ENCODE measurements at places on chromosomes 2 and 18.

GRCh38 chr2:145058457-145058856 lies 538.5 kb upstream of the ZEB2 start:
- no peak for DNase-seq

DNA sequence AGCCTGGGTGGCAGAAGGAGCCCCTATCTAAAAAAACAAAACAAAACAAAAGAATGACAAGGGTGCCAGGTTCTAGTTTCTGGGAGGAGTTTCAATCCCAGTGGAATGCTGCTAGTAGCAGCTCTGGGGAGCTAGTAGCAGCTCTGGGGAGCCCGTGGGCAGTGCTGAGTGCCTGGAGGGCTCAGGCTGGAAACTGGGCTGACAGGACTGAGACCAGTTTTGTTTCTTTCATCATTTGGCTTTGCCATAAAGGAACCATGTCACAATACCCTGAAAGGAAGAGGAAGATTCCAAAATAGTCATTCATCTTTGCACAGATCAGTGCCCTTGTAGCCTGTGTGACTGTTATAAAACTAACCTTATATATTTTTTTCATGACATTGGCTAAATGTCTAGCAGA lies 10.6 kb downstream of the MFSD6 start:
- no peak for DNase-seq

- DNase-seq, result no peak
These were observed 211.0 kb downstream of the SP3 start for GRCh38 chr2:173754165-173754564.

DNA sequence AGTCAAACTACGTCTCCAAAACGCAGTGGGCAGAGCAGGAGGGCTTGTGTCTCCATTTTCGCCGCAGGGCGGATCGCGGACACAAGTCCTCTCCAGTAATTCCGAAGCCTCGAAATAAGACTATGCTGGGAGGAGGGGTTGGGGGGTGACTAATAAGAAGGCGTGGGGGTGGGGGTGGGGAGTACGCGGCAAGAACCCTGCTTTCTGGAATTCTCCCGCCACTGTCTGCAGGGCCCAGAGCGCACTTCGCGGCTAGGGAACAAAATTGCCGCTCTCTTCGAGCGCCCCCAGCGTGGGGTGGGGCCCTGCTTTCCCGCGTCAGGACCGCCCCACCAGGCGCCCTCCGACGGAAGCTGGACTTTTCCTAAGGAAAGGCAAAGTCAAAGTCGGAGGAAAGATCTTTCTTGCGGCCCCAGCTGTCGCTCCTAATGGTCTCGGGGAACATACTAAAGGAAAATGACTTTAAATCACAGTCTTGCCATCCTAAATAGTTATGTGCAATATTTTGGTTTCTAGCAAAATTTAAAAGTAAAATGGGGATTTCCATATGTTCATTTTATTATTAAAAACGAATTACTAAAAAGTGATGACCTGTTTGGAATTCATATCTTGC lies 11.9 kb downstream of the NR4A2 start:
- no peak for DNase-seq

DNA sequence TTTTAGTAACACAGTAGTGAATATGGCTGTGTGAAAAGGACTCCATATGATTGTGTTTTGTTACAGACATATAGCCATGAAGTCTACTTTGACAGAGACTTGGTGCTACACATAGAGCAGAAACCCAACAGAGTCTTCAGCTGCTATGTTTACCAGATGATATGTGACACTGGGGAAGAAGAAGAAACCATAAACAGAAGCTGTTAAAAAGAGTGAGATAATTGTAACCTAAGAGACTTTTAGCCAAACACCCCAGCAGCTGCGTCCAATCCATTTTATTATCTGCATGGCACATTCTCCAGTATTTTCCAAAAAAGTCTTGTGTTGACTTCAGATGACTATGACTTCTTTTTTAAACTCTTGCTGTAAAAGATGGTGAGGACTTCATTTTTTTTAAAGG lies 41.4 kb upstream of the CYBRD1 start:
- DNase-seq, result no peak

DNA sequence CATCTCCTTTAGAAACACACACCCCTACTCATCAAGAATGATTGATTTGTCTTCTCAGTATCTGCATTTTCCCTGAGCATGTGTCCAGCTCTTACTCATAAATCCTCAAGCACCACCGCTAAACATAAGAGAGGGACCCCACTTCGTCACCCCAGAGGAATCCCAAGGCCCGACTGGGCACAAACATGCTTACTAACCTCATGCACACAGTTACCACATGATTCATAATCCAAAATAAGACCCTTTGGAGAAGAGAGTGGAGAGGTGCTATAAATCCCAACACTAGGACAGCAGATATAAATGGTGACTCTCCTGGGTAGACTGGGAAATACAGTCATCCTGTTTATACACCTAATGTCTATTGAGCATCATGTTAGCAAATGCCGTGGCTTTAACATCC lies 843.2 kb upstream of the ID2 start:
- DNase-seq, result no peak

- DNase-seq, result no peak
These were observed 27.0 kb upstream of the INO80D start for GRCh38 chr2:206112846-206113547.

DNA sequence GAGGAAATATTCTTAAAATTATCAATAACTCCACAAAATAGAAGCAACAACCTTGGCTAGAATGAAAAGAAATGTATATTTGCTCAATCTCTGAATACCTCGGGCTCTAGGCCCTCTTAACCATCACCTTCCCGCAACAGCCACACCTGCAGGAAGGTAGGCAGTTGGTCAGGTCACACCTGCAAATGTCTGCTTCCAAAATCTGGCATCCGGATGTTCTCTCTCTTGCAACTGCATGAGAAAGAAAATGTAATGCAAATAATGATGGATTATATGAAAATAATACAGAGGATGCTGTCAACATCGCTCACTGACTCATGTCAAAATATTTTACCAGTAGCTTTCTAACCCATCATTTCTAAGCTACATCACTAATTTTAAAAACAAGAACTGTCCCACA lies 148.3 kb downstream of the SATB2 start:
- no peak for DNase-seq

GRCh38 chr2:130918393-130918792 lies 81.7 kb downstream of the ARHGEF4 start:
- DNase-seq, result no peak

GRCh38 chr18:38362286-38362792 lies 796.7 kb upstream of the CELF4 start:
- no peak for DNase-seq

DNA sequence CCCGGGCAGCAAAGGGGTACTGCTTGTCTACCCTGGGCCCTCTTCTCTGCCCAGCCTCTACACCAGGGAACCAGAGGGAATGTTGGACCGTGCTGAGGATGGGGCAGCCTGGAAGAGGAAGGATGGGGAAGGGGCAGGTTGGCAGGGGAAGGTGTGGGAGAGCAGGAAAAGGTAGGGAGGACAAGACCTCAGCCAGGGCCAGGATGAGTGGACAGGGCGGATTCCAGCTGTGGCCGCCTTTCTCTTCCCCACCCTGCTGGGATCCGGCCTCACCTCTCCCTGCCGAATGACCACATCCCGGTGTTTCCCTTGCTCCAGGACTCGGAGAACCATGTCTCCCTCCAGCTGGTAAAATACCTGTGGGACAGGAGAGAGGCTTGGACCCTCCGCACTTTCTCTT lies 8.9 kb downstream of the HAAO start:
- DNase-seq, result no peak

DNA sequence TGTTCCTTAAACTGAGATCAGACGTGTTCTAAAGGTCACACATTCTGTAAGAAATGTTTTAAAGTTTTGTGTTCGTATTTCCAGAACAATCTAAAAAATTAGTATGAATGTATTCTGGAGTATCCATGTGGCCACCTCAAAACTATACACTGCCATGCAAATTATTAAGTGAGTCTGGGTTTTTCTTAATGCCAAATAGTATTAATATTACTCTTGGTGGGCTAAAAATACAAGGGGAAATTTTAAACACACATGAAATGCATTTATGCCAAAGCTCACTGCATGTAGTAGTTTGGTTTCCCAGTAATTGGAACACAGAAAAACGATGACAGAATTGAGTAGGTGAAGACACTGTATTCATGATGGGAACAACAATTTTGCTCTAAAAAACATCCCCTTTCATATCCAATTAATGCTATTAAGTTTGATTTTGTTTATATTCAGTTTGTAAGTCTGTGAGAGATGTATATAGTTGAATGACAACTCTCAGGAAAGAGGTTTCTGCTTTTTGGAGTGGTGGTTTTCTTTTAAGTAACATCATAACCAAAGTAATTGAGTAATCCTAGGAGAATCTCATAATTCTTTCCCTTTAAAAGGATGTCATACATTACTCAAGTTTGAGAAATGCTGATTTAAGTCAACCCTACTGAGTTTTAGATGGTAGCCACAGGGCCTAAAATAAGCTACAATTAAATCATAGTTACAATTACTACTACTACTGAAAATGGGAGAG lies 75.7 kb upstream of the CDCA7 start:
- DNase-seq, result no peak

GRCh38 chr18:36934884-36935283 lies 106.0 kb downstream of the KIAA1328 start:
- DNase-seq, result no peak

DNA sequence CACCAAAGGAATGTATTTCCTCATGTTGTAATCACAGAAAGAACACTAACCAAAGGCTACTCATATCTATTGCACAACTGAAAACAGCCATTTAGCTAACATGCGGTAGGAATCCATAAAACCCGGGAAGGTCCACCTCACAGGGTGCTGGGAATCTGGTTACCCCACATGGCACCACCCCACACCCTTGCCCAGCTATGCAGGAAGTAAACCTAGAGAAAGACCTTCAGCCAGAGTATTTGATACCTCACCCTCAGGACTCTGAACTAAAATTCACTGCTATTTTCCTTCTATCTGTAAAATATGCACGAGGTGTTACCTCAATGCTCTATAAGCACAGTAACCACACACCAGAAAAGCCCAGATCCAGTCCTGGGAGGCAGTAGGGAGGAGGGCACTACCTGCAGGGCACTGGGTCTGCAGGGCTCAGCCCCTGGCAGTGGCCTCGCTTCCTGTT lies 45.8 kb downstream of the PTPN2 start:
- no peak for DNase-seq

- no peak for DNase-seq
These were observed 423.4 kb downstream of the ZEB2 start for GRCh38 chr2:144096531-144096930.

- no peak for DNase-seq
These were observed 86.4 kb downstream of the TCF4 start for GRCh38 chr18:55501579-55501978.

DNA sequence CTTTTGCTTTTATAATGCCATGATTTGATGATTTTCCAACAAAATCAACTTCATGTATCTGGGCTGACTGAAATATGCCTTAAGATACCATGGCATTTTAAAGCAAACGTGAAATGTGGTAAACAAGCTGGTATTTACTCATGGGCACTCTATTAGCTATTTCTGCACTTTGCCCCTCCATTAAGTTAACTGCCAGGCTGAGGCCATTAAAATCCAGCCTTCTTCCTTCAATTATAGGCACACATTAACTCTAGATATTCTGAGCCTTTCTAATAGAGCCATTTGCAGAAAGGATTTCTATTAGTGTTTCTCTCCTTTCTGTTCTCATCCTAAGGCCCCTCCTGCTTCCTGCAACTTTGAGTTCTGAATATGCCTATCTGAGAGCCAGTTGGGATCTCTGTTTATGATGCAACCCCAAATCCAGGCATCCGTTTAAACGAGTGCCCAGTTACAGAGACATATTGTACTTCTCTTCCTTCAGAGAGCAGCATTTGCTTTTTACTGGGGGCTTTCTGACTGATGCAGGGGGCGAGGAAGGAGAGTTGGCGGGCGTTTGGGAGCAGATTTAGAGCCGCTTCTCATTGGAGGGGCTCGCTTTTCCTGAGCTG lies 1.6 kb upstream of the KCNJ3 start:
- no peak for DNase-seq

DNA sequence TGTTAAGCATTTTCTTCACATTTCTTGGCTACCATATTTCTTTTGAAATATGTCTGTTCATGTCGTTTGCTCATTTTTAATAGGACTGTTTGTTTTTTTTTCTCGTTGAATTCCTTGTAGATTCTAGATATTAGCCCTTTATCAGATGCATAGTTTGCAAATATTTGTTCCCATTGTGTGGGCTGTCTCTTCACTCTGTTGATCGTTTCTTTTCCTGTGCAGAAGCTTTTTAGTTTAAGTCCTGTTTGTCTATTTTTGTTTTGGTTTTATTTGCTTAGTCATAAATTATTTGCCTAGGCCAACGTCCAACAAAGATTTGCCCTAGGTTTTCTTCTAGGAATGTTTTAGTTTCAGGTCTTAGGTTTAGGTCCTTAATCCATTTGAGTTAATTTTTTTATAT lies 1494.7 kb downstream of the SUCLG1 start:
- no peak for DNase-seq

DNA sequence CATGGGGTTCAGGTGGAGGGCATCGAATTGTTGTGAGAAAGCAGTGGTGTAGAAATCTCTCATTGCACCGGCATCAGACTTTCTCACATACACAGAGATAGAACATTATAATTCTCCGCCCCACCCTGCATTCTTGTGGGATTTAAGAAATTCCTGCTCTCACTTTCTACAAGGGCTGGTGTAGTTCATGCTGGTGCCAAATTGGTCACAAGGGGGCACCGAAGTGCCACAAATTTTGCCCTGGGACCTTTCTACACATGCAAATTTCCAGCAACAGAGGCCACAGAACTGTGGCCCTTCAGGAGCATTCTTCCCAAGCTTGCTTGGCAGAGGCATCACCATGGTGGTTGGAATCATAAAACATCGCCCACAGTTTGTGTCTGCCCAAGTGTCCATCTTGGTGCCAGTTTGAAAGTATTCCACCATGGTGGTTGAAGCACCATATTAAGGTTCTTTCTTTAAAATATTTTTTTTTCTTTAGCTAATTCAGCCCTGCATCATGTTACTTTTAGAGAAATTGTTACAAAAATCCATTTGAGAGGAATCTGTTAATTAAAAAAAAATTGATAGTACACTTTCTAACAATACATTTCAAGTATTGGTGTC lies 521.2 kb upstream of the FANCL start:
- no peak for DNase-seq

GRCh38 chr18:7890075-7890474 lies 323.0 kb downstream of the PTPRM start:
- no peak for DNase-seq

- DNase-seq, result no peak
These were observed 28.2 kb upstream of the NARS1 start for GRCh38 chr18:57649556-57650500.

- DNase-seq, result no peak
These were observed 37.5 kb upstream of the STK17B start for GRCh38 chr2:196208915-196209314.

DNA sequence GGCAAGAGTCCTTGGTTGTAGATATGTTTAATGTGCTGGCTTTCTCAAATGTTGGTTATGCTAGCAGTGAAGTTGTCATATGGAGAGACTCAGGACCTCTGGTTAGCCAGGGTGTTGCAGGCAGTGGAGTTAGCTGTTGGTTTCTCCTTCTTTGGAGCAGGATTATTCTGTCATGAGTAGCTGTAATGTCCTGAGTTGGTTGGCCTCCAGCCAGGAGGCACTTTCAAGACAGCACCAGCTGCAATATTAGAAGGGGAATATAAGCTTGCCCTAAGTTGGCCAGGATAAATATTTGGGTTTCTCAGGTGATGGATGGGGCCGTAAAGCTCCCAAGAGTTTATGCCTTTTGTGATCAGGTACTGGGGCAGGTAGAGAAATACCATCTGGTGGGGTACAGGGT lies 65.5 kb downstream of the MSTN start:
- no peak for DNase-seq

All from activated CD4-positive, alpha-beta T cell treated with anti-CD3 and anti-CD28 coated beads for 24 hours (primary cell).